ENCODE measurements at places on chromosomes 5 and 9.

DNA sequence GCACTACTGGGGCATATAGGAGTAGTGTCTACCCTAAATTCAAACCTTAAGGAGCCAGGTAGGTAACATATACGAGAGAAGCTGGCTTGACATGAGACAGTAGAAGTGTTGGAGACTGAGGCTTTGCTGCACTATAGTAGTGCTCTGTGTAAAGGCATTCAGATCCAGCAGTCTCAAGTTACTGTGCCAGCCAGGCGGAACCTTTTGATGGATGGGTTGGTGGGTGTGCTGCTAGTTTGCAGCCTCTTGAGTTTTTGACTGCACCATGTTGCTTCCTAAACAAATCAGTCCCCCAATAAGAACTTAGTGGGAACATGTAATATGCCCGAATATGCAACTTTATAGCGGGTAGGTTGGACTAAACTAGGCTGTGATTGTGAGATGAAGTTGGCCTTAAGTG, 1.5 kb downstream of the CLTA start:
- DNase-seq = no peak

DNA sequence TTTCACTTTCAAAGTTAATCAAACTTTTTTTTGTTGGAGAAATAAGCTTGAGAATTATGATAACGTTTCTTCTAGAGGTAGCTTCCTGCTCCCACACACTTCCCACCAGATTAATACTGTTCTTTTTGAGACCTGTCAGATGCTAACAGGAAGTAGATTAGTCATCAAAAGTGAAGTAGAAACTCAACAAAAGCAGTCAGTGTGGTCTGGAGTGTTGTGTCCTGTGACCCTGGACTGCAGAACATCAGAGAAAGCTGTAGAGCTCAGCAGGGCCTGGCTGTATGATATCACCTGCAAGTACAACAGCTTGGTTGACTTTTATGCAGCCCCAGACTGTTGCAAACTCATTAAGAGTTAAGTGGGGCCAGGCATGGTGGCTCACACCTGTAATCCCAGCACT, 495.7 kb upstream of the CYLC2 start:
- DNase-seq = no peak

DNA sequence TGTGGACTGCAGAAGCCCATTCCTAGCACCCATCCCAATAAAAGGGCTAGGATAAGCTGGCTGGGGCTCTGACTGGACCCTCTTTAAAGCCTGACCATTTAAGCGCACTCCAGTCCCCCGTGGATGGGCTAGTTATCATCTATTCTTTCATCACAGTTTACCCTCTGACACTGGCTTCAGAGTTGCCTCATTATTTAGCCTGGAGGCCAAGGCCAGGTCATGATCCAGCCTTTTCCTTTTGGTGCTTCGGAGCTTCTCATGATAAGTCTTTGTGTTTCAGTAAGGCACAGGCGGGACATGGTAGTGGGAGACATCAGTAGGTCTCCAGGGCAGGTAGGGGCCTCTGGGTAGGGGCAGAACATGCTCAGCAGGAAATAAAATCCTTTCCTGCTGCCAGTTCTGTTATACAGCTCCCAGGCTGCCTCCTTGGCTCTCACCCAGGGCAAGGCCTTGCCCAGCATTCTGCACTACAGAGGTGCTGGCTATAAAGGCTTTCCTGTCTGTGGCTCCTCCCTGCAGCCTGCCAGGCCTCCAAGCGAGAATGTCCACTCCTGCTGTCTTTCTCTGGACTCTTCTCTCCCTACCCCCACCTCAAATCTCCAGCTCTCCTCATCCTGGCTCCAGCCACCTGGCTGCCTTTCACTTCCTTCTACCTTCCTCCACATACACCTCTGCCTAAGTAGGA, 128.8 kb downstream of the FSTL4 start:
- no peak for DNase-seq

- DNase-seq = no peak
Observed at GRCh38 chr9:128094950-128095544, 27.0 kb downstream of the SLC25A25 start.

- no peak for DNase-seq
Observed at GRCh38 chr9:2087500-2088313, 72.6 kb downstream of the SMARCA2 start.

GRCh38 chr9:121038804-121039203, 11.3 kb downstream of the C5 start:
- DNase-seq = no peak

GRCh38 chr5:8981016-8981415, 564.9 kb downstream of the SEMA5A start:
- no peak for DNase-seq

- DNase-seq = peak; percentile 70
Observed at GRCh38 chr9:114372921-114373448, 14.8 kb downstream of the AKNA start.

GRCh38 chr9:127452691-127453090, 1.4 kb downstream of the LRSAM1 start:
- DNase-seq = no peak

DNA sequence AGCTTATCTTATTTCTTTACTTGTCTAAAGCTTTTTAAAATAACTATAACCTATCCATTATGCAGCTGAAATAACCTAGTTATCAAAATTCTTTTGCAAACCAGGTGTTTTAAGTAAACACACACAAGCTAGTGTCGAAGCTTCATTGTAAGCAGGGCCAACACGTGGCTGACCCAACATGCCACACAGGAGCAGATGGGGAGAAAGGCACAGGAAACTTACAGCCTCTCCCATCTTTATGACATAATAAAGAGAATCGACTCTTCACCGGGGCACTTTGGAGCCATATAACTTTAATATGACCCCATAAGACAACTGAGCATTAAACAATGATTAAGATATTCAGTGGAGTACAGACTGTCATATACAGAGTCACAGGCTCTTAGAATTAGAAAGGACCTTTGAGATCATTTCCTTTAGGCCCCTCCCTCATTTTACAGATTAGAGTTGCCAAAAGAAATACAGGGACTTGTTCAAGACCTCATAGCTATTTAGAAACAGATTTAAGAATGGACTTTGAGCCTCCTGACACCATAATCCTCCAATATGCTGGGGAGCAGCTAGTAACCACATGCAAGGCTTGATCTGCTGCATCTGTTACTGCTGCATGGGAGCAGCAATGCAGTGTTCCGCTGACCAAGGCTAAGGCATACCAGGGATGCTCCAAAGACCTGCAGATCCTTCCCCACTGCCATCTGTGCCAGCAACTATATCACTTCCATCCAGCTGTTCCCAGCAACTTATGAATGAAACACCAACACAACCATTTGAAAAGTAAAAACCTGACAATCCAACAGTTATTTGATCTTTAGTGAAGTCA, 75.4 kb downstream of the RASEF start:
- no peak for DNase-seq

- DNase-seq = no peak
Observed at GRCh38 chr5:18119156-18119785, 485.0 kb downstream of the TAF11L14 start.

- no peak for DNase-seq
Observed at GRCh38 chr9:134011401-134011800, 13.9 kb upstream of the BRD3OS start.

DNA sequence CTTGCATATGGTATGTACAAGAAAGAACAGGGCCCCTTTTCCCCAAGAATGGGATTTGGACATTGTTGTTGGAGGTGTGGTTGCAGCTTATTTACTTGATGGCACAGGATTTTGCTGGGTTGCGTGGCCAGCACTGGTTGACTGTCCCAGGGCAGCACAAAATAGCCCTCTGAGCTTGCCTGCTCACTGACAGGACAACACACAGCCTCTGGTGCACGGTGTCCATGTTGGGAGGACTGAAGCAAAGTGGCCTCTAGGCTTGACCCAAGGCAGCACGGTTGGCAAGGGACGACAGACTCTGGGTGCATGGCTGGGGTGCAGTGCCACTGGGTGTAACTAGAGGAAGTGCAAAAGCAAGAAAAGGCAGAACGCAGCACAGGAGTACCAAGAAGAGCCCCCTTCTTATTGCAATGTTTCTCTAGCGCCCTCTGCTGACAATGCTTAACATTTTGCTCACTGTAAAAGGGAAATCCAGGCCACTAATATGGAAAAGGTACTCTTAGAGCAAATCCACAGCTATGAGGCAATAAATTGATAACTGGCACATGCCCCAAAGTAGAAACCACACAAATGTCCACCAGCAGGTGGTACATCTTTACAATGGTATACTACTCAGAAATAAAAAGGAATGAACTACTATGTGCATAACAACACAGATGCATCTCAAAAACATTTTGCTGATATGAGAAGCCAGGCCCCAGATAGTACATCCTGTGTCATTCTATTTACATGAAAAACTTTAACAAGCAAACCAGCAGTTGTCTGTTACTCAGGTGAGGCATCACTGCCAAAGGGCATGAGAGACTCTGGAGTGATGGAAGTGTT, 47.4 kb upstream of the BARX1 start:
- no peak for DNase-seq

- DNase-seq = no peak
Observed at GRCh38 chr5:111095982-111096381, 3.8 kb downstream of the WDR36 start.

GRCh38 chr5:168086104-168086610, 205.3 kb upstream of the WWC1 start:
- no peak for DNase-seq

DNA sequence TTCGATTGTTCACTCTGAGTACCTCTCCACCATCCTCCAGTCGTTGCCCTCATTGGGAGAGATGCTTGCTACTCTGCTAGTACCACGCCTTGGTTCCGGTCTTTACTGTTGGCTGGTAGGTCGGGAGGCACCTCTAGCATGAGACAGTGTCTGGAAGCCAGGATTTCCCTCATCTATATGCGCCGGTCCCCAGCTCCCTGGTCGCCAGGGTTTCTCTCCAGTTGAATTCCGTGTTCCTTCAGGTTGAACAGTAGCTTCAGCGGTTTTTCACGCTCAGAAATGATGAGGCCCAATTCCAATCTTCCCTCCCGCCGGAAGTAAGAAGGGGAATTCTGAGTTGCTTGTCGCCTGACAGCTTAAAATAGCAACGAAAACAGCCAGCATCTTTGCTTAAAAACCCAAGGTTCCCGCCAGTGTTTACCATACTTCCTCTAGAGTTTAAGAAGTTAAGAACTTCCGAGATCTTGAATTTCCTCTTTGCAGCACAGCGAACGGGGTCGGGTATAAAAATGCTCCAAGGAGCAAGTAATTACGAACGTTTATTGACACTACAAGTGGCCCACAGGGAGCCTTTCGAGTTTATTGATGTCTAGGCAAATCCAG, 1.3 kb upstream of the ST8SIA4 start:
- DNase-seq = peak; percentile 24

GRCh38 chr5:136236479-136237083, 43.6 kb upstream of the SMIM32 start:
- no peak for DNase-seq

DNA sequence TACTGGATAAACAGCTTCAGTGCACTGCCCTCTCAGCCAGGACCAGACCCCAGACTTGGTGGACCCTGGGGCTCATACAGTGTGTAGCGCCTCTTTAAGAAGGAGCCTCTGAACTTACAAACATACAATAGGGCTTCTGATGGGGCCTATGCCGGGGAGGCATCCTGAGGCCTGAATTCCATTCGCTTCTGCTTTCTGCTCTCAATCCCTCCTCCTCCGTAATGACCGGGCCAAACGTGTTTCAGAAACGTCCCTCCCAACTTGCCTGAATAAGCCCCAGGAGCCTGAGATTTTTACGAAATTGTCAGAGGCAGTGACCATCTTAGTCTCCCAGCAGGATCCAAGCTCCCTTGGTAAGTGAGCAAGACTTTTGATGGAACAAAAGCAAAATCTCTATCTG, 128.1 kb upstream of the BOD1 start:
- no peak for DNase-seq

DNA sequence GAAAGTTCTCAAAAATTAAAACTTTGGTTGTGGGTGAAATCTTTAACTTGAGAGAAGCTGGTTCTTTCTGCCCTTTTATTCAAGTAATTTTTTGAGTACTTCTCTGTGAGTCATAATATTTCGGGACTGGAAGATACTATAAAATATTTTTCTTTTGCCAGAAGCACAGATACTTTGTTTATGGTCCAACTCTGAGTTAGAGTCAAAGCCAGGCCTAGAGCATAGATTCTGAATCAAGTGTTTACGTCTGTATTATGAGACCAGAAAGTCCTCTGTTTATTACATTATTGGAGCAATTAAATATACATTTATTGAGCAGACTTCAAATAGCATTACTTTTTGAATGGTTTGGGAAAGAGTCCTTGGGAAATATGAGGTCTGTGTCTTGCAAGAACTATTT, 187.9 kb downstream of the FER start:
- DNase-seq = no peak

- no peak for DNase-seq
Observed at GRCh38 chr9:135239100-135239768, 151.8 kb downstream of the OLFM1 start.

DNA sequence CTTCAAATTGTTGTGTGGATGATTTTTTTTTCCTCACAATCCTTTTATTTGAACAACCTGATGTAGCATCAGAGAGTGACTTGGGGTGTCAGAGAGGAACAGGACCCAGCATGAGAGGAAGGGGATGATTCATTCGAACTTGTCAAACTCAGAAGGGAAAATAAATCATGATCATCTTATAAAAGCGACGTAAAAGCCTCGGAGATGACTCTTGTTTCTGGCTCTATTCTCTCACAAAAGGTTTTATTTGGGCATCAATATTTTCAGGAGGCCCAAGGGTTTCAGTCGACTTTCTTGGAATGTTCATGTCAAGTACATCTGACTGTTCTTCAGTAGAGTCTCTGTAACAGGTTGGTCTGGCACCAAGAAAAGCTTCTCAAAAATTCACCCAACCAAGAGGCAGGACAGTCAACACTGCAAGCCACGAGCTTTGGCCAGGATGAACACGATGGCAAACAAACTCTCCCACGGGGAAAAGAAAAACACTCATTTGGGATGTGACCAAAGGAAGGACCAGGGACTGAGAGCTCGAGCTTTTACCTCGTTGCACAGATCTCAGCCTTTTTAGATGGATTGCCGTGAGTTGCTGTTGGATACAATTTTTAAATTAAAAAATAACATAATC, 55.1 kb downstream of the ANKH start:
- no peak for DNase-seq

- no peak for DNase-seq
Observed at GRCh38 chr5:96896276-96896675, 20.0 kb downstream of the ERAP2 start.

GRCh38 chr5:127203818-127204217, 86.8 kb upstream of the MEGF10 start:
- DNase-seq = no peak

GRCh38 chr5:119037496-119038215, 33.2 kb upstream of the DMXL1 start:
- no peak for DNase-seq

GRCh38 chr5:135058331-135058732, 24.3 kb upstream of the PITX1 start:
- no peak for DNase-seq

GRCh38 chr9:136536721-136537241, 9.1 kb downstream of the NOTCH1 start:
- no peak for DNase-seq

All from stimulated activated CD4-positive, alpha-beta T cell treated with anti-CD3 and anti-CD28 coated beads, Interleukin-4, amount 100 ng/mL, for 4 hours (primary cell).